Glutamatergic neuron (in vitro differentiated cells): ENCODE measurements at places on chromosomes 13 and 19.

DNA sequence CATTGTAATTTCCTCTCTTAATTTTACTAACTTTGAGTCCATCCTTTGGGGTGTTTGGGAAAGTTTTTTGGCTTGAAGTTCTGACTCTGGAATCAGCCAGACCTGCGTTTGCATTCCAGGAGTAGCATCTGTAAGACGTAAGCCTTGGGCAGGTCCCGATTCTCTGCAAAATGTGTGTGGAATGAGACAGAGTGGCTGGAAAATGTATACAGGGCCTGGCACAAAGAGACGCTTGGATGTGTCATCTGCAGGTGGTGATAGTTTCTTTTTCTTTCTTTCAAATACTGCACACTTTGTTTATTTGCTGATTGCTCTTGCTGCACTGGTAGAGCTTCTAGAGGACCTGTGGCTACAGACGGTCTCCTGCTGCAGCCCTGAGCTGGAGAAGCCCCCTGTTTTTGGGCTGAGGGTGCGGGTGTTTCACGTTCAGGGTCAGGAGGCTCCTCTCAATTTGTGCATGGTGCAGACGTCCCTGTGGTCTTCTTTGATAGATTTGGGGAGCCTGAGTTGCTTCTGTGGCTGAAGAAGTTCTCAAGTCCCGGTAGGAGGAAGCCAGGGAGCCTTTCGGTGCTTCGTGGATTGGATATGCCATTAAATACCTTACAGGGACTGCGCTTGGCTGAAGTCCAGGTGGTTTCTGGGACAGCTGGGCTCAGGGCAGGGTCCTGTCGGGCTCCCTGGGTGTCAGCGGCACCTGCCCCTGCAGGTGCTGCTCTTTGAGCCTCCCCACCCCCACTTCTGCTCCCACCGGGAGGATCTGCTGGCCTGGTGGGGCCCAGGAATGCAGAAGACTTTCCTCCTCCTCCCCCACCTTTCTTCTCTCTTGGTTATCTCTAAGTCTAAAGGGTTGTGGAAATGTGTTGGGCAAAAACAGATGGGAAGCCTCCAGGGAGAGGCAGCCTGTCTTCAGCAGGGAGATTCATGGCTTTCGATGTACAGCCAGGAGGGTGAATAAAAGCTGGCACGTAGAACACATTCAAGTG lies 44.0 kb upstream of the GAS6 start:
- no peak for DNase-seq

GRCh38 chr13:35630551-35631275 lies 154.2 kb upstream of the MAB21L1 start:
- peak; percentile 25 for DNase-seq

DNA sequence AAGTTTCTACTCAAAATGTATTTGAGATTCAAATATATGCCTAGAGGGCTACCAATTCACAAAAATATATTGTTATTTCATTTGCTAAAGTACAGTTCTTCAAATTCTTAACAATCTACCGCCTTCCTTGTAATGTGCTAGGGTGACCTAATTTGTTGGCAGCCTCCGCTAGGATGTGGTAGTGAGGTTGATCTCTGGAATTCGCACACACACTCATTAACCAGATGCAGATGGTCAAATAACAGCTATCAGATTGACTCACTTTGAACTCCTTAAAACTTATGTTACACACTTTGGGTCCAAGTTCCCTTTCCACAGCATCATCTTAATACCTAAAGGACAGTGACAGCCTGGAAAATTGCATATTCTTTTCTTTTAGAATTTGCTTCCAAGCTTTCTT lies 367.3 kb downstream of the DCT start:
- DNase-seq, result no peak

GRCh38 chr13:86757236-86757978 lies 913.8 kb upstream of the SLITRK5 start:
- no peak for DNase-seq

GRCh38 chr19:41638641-41639081 lies 11.8 kb upstream of the CEACAM4 start:
- no peak for DNase-seq

DNA sequence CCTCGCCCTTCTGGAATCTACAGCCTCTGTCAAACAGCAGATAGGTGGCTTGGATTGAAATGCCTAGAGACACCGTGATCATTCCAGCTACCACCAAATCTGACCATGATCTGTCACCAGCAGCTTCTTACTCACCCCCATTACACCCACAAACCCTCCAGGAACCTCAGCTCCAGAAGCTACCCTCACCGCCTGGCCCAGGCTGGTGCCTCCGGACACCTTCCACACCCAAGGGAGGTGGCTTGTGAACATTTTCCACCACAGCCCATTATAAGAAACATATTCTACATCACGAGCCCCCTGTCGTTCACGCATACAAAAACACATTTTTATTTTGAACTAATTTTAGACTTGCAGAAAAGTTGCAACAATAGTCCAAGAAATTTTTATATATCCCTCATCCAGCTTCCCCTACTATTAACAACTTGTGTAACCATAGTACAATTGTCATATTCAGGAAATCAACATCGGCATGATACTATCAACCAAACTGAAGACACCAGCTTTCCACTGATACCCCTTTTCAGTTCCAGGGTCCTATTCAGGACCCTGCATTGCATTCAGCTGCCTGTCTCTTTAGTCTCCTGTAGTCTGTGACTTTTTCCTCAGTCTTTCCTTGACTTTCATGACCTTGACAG lies 15.4 kb upstream of the UBE2L5 start:
- DNase-seq, result no peak

- DNase-seq, result no peak
Measured at GRCh38 chr13:97276862-97277269, 54.7 kb downstream of the MBNL2 start.

GRCh38 chr13:78105656-78106055 lies 187.0 kb upstream of the EDNRB start:
- DNase-seq, result no peak

DNA sequence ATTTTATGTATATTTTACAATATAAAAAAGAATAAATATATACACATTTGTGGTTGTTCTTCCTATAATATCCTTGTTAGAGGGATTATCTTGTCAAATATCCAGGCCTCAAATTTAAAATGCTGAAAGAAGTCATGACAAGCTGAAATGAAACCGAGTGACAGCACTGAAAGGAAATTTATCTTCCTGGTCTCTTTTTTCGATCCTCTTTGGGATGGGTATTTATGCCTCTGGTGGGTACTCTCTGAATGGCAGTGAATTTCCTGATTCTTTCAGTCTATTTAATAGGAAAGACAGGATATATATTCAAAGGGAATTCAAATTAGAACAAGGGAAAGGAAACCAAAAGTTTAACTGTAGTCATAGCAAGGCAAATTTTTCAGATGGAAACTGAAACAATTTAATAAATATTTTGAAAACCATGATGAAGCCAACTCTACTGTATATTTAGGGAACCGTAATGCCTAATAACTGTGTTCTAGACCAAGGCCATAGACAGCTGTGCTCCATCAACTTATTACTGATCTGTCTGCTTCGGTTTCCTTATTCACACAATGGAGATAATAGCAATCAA lies 97.9 kb downstream of the DLEU7 start:
- no peak for DNase-seq

GRCh38 chr13:27476943-27477703 lies 26.8 kb upstream of the MTIF3 start:
- no peak for DNase-seq

- DNase-seq, result no peak
Measured at GRCh38 chr13:36770741-36771140, 48.3 kb upstream of the RFXAP start.
